AG04449 (cell line): ENCODE measurements at places on chromosomes 4 and X.
A peak's percentile ranks its signal among the peaks of the same experiment; 100 is the strongest.

DNA sequence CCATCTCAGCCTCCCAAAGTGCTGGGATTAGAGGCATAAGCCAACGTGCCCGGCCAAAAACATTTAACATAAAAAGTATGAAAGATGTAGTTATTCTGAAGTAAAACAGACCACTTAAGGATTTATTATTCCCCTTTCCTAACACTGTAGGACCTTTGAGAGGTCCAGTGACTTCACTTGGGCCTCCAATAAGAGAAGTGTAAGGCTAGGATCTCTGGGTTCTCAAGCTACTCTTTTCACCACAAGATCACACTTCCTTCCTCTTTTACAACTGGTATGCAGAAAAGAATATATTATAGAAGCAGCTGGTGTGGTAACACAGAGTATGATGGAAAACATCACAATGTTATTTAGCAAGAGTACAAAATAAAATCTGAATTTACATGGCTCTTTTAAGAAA is 30.2 kb upstream of the CCNG2 start:
- no peak for DNase-seq

DNA sequence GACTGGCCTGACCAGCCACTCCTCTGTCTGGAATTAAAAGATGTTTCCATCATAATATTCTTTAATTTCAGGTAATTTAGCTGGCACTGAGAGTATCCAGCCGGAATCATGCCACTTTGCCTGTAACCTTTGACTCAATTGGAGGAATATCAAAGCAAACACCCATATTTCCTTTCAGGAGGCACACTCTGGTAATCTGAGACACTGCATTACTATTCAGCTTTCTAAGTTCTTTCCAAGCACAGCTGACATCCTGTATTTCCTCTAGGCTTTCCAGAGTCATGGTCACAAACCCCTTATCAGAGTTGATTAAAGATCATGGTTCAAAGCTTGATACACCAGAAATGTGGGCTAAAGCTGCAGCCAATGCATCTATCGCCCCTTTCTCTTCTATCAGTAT is 29.3 kb downstream of the INTS12 start:
- DNase-seq, result no peak

- no peak for DNase-seq
These were observed 8.1 kb downstream of the ETDB start for GRCh38 chrX:135112096-135112729.

- DNase-seq, result no peak
These were observed 1.8 kb downstream of the TLL1 start for GRCh38 chr4:165874791-165875371.

DNA sequence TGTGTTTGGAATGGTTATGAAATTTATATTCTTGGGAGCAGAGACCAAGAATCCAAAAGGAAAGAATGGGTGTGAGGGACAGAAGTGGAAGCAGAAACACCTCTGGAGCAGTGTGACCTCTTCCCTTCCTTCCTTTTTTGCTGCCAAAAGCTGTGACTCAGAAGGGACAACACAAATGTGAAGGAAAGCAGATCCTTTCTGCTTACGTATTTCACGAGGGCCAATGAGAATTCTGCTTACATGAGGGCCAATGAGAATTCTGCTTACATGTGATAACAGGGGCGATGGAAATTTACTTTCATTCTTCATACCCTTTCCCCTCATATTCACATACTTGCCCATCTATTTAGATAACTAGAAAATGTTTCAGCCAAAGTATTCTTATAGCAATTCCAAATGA is 404.6 kb downstream of the PRDM5 start:
- peak; percentile 10 for DNase-seq

- DNase-seq, result no peak
These were observed 21.3 kb upstream of the SFRP2 start for GRCh38 chr4:153809916-153810810.

GRCh38 chr4:88255111-88255510 is 29.2 kb downstream of the PPM1K start:
- no peak for DNase-seq

DNA sequence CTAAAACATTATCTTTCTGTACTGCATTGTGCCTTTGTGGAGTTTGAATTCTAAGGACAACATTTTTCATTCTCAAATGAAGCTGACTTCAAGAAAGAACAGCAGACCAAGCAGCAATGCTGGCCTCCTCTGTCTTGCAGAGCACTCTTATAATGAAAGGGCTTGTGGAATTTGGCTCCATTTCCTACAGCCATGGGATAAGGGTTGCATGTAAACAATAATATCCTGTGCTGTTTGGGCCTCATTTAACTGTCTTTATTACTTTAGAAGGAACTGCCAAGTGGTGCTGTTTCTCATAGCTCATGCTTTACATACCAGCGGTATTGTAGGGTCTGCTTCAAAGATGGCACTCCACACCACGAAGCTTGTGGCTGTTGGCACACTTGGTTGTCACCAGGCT is 111.4 kb upstream of the EOLA2 start:
- no peak for DNase-seq

GRCh38 chr4:185792384-185793115 is 19.4 kb downstream of the SORBS2 start:
- DNase-seq, result peak; percentile 96

DNA sequence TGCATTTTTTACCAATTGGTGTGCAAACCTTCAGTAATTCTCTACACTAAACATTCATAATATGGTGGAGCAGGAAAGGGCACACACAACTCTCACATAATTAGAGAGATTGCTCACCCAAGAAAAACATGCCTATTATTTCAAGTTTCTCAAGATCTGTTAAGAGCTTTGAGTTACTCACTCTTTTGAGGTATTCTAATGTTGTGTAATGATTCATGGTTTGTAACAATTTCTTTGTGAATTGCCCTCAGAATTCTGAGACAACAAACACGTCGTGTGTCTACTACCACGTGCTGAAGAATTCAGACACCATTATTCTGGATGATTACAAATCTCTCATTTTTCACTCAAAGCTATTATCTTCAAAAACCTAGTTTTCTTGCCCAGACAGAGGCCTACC is 82.8 kb downstream of the PDGFC start:
- peak; percentile 72 for DNase-seq

GRCh38 chr4:82886147-82886942 is 4.6 kb downstream of the SEC31A start:
- no peak for DNase-seq

GRCh38 chr4:52410971-52411370 is 248.1 kb downstream of the USP46 start:
- no peak for DNase-seq

DNA sequence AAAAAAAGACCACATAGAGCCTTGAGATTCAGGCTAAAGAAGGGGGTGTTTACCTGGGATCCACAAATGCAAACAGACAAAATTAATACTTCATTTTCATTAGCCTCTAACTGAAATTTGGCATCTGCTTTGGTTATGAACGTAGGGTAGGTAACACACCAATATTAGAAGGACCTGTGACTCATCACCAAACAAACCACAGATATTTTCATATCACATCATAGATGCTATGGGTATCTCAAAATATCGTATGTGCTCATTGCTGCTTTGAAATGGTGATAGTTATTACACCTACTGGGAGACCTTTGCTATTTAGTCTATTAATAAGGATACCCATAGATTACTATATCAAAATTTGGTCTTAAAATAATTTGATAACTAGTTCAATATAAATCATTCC is 180.6 kb upstream of the MAP3K15 start:
- DNase-seq, result no peak

GRCh38 chrX:65643531-65644052 is 23.9 kb upstream of the MSN start:
- DNase-seq, result peak; percentile 3
